ENCODE measurements at places on chromosomes 4 and X.

GRCh38 chrX:125424536-125424935 is 104.9 kb downstream of the TEX13C start:
- no peak for DNase-seq

DNA sequence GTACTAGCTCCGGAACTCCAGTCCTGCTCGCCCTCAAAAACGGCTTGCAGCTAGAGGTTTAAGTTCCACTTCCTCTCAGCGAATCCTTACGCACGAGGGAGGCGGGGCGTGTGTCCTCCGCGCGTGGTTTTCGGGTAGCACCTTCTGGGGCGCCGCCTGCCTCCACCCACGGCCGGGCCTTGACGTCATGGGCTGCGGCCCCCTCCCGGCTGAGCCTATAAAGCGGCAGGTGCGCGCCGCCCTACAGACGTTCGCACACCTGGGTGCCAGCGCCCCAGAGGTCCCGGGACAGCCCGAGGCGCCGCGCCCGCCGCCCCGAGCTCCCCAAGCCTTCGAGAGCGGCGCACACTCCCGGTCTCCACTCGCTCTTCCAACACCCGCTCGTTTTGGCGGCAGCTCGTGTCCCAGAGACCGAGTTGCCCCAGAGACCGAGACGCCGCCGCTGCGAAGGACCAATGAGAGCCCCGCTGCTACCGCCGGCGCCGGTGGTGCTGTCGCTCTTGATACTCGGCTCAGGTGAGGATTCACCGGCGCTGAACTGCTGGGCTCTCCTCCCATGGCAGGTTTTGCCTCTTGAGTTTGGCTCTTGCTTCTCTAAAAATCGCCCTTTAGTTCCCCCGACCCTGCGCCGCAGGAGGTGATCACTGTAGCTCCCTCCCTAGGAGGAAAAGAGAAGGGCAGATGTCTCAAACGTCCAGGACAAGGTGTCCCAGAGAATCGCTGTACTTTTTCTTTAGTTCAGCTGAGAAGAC is at the start of gene AREG:
AREG (plus strand) TSS at position 246 of the 752 bp plus-strand sequence; CDS start at position 456, 210 bp downstream.
- DNase-seq: peak; percentile 68

DNA sequence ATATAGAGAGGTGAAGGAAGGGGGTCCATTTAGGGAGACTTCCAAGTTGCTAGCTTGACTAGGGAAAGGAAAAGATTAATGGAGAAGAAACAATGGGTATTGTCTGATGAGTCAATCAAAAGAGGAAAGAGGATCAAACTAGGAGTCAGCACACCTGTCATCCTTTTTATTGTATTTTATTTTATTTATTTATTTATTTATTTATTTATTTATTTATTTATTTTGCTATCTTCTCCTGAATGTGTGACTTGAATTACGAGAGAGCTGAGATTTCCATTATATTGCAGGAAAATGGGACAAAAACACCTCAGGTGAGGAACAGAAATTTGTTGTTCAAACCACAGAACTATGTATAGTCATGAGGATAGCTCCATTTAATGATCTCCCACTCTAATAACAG is 58.9 kb downstream of the NUDT11 start:
- DNase-seq: no peak

DNA sequence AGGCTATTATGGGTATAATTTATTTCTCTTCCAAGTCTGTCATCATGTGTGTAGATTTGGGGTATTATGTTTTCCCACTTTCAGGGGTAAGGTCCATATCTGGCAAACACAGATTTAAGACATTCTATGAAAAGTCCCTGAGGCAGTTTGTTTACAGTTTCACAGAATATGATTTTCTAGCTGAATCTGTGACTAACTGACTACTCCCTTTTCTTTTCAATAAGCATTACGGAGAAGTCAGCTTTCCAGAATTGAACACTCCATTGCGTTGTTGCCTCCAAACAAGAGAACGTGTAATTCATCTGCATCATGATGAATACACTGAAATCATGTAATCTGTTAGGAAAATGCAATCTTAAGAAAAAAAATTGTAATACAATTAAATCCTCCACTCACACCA is 226.7 kb upstream of the SFRP2 start:
- DNase-seq: no peak

- DNase-seq: peak; percentile 70
Measured at GRCh38 chr4:16794816-16795445, 103.5 kb downstream of the LDB2 start.

- no peak for DNase-seq
Measured at GRCh38 chr4:110988722-110989121, 365.8 kb upstream of the PITX2 start.

GRCh38 chr4:139902321-139903320 is 237.0 kb downstream of the MGST2 start:
- DNase-seq: peak; percentile 61

- DNase-seq: peak; percentile 66
Measured at GRCh38 chr4:8410641-8411271, 29.8 kb downstream of the ACOX3 start.
